A549 treated with DMSO at 1 μM for 4 hours (cell line): ENCODE measurements at places on chromosomes 13 and 19. TPM values are rescaled to one million over a fixed set of nuclear protein-coding genes. Genes with fewer than 3 reads are reported as not detected.

The CABP5 gene
- not detected in 5 replicates for total RNA-seq

The MISP gene
- total RNA-seq = 86.2 to 99.9 TPM (median 95.7 TPM) in 5 replicates

The SBSN gene
- total RNA-seq = 2.7 to 3.9 TPM (median 3.0 TPM) in 5 replicates

The LILRA6 gene
- total RNA-seq = not detected in 5 replicates

The SCAMP4 gene
- total RNA-seq = 47.3 to 69.9 TPM (median 54.0 TPM) in 5 replicates

The RCBTB2 gene
- 0.95 to 1.6 TPM (median 1.3 TPM) in 5 replicates for total RNA-seq

The FSD1 gene
- total RNA-seq = 7.5 to 8.4 TPM (median 7.8 TPM) in 5 replicates

The PSG3 gene
- total RNA-seq = 0.11 to 0.18 TPM (median 0.14 TPM) in 4 of 5 replicates, not detected in the other

The ADM5 gene
- total RNA-seq = 4.0 to 7.6 TPM (median 5.7 TPM) in 5 replicates

The PRODH2 gene
- total RNA-seq = 0.27 to 0.66 TPM (median 0.41 TPM) in 4 of 5 replicates, not detected in the other

The KXD1 gene
- total RNA-seq = 87.9 to 111 TPM (median 98.4 TPM) in 5 replicates

The SAE1 gene
- 206 to 234 TPM (median 212 TPM) in 5 replicates for total RNA-seq

The SIRT6 gene
- 23.7 to 36.2 TPM (median 28.3 TPM) in 5 replicates for total RNA-seq

The DNAAF3 gene
- total RNA-seq = 5.6 to 6.5 TPM (median 6.0 TPM) in 5 replicates

The CACNG6 gene
- 10.7 to 12.6 TPM (median 11.2 TPM) in 5 replicates for total RNA-seq

The TINCR gene
- total RNA-seq = 1.6 to 3.4 TPM (median 2.2 TPM) in 5 replicates

The PCDH17 gene
- total RNA-seq = 0.01 to 0.02 TPM (median 0.01 TPM) in 3 of 5 replicates, not detected in the others

The FRY gene
- total RNA-seq = 0.01 to 0.21 TPM (median 0.04 TPM) in 4 of 5 replicates, not detected in the other
